ENCODE measurements at places on chromosomes 7 and 10.
A peak's percentile ranks its signal among the peaks of the same experiment; 100 is the strongest.

GRCh38 chr7:91571601-91572000 is 307.4 kb downstream of the FZD1 start:
- peak; percentile 24 for DNase-seq

GRCh38 chr10:17228091-17229015 is at the start of gene VIM:
VIM (plus strand) TSS chr10:17228241; CDS start chr10:17229423, 1,182 bp downstream.
- peak; percentile 94 for DNase-seq

DNA sequence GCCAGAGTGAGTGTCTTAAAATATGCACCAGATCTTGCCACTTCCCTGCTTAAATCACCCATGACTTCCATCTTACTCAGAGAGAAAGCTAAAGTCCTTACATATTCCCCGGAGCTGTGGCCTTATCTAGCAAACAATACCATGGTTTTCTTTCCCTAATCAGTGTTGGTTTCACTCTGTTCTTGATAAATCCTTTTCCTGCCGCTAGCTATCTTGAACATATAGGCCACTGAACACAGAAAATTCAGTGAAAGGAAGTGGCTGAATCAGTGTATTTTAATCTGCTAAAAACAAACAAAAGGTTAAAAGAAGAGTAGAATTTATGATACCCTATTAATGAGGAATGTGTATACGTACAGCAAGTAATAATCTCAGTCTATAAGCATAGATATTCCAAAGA is 42.0 kb upstream of the JAZF1 start:
- no peak for DNase-seq

DNA sequence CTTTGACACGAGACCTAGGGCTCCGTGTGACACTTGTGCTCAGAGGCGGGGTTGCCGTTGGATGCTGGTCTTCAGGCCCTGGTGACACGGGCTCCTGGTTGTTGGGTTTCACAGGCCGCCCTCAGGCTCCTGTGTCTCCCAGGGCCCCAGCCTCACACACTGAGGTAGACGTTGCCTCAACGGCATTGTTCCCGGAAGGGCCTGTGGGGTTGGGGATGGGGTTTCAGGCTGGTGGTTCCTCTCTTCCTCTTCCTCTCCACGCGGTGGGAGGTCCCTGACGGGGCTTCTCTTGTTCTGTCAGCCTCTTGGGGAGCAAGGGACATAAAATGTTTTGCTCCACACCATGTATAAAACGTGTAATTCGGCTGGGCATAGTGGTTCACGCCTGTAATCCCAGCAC is 125.1 kb downstream of the TRRAP start:
- no peak for DNase-seq
